Activated CD4-positive, alpha-beta T cell treated with anti-CD3 and anti-CD28 coated beads, Interleukin-2, amount 10 ng/mL, durations not matched to agents 24 days and 14 days (primary cell): ENCODE measurements at places on chromosomes 2 and 18. TPM values are rescaled to one million over a fixed set of nuclear protein-coding genes. Genes with fewer than 3 reads are reported as not detected.

Gene NCL
- total RNA-seq = 1,513 and 1,560 TPM in 2 replicates

DNA sequence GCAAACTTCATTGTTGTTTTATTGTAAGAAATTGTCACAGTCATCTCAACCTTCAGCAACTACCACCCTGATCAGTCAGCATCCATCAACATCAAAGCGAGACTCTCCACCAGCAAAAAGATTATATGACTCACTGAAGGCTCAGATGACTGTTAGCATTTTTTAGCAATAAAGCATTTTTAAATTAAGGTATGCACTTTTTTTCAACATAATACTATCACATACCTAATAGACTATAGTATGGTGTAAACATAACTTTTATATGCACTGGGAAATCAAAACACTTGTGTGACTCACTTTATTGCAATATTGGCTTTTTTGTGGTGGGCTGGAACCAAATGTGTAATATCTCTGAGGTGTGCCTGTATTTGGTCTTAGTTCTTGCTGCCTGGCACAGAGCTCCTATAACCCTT is 15.6 kb downstream of the SCN1A start:
- DNase-seq = no peak

- no peak for DNase-seq
Observed at GRCh38 chr2:35787302-35788031, 568.1 kb upstream of the CRIM1 start.

DNA sequence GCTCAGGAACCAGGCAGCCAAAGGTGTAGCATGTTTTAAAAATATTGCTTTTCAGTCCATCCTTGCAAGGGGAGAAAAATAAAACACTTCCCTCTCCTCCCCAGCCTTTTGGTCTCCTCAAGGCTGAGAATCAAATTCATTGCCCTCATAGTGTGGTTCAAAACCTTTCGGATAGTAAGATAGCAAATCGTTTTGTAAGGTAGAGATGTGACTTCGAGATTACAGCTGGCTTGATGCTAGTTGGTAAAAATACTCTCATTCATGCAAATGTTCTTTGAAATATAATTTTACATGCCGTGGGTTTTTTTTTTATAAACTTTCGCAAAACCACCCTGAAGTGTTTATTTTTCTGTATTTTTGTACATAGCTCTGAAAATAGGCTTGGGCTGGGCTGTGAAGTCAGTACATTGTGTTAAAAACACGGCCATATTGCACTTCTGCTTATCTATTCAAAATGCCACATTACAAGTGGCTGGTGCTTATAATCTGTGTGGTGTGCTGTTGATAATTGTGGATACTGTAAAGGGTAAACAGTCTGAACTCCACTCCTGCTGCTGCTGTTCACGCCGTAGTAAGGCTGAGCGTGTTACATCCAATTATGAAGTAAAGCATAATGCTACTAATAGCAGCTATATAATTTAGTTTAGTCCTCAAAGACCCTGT is 172.0 kb upstream of the SIX3 start:
- DNase-seq = no peak

Gene ABHD1
- 0.23 and 0.28 TPM in 2 replicates for total RNA-seq

DNA sequence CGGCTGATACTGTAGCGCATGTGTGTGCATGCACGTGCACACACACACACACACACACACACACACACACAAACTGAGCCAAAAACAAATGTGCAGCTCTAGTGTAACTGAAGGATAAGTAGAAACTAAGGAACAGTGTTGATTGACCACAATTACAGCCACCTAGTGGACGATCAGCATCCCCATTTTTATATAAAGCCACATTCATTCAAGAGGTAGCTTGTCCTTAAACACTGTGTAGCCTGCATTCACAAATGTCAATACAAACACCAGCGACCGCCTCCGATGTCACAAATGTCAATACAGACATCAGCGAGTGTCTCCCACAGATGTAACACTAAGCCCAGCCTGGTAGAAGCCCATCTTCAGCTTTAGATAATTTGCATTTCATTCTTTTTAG is 167.4 kb downstream of the PTGR3 start:
- no peak for DNase-seq

Gene DUSP2
- 436 and 445 TPM in 2 replicates for total RNA-seq

Gene HOXD4
- total RNA-seq = not detected in 2 replicates

DNA sequence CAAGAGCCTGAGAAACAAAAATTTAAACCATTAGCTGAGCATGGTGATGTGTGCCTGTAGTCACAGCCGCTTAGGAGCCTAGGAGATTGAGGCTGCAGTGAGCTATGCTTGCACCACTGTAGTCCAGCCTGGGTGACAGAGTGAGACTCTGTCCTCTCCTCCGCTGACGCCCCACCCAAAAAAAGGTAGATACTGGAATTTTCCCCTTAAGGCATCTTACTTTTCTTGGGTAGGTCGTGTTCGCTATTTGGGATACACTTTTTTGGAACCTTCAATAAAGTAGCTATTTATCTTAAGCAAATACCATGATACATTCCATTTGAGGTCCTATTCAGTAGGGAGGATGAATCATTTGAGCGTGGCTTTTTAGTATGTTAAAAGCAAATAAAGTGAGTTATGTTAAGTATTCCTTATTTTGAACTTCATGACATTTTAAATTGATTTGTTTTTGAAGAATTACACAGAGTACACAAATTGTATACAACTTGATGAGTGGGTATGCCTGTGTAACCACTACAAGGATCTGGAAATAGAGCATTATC is 38.7 kb downstream of the RALBP1 start:
- DNase-seq = no peak

Gene HOXD8
- not detected in 2 replicates for total RNA-seq

GRCh38 chr2:174492963-174493431 is 6.2 kb upstream of the GPR155 start:
- DNase-seq = peak; percentile 89

GRCh38 chr2:18178736-18179349 is 300.4 kb downstream of the KCNS3 start:
- DNase-seq = peak; percentile 78

DNA sequence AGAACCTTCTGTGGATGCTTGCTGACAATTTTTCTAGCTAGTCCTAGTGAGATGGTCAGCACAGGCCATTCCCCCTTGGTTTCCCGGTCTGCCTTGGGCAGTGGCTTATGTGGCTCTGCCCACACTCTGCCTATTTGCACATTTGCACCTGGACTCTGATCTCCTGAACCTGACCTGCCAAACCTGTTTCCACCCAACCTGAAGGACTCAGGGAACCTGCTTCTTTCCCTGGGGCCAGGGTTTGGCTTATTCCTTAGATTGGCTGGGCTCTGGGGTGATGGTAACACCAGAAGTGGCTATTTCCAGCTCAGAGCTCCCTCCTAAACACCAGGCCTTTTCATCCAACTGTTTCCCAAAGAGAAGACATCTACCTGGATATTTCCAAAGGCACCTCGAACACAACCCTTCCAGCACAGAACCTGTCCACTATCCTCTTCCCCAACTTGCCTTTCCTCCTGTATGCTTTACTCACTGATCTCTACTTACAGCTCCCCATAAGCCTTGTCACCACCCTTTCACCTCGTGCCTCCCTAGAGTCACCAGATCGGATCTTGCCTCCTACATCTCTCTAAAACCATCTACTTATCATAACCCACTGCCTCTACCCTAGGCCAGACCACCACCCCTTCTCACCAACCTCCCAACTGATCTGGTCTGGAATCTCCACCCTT is 5.8 kb upstream of the MTA3 start:
- DNase-seq = no peak

- no peak for DNase-seq
Observed at GRCh38 chr18:62771494-62772270, 56.3 kb downstream of the PHLPP1 start.

GRCh38 chr2:197204519-197205250 is 105.9 kb downstream of the ANKRD44 start:
- DNase-seq = no peak

DNA sequence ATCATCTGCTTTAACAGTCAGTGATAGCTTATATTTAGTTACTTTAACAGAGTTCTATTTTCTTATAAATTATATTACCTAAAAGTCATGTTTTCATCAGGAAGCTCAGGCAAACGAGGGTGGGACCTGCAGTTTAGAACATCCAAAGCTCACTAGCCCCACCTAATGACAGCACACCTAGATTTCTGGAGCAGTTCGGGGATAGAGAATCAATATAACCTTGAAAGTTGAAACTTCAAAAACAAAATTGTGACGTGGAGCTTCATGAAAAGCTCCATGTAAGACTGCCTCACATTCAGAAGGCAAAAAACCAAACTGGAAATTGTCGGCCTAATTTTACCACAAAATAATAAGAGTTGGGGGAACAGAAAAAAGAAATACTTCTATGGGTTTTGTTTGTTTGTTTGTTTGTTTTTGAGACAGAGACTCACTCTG is 185.9 kb upstream of the CCDC150 start:
- DNase-seq = peak; percentile 80

GRCh38 chr2:16700551-16701259 is 35.1 kb upstream of the CYRIA start:
- DNase-seq = peak; percentile 37
